ENCODE measurements at places on chromosomes 4 and X.

DNA sequence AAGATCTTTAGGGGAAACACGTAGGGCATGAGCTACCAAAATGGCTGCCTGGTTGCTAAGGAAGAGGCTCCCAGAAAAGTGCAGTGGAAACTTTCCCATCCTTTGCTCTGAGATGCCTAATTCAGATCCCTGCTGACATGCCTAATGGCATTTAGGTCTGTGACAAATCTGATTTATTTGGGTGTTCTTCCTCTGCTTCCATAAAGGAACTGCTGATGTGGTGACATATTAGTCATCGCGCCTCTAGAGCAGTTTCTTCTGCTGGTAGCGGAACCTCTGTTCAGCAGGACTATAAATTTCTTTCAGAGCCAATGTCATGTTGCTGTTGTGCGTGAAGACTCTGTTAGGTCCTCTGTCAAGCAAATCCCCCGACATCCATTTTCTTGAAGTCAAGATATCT lies 310.0 kb downstream of the PDHA2 start:
- peak; percentile 38 for DNase-seq

DNA sequence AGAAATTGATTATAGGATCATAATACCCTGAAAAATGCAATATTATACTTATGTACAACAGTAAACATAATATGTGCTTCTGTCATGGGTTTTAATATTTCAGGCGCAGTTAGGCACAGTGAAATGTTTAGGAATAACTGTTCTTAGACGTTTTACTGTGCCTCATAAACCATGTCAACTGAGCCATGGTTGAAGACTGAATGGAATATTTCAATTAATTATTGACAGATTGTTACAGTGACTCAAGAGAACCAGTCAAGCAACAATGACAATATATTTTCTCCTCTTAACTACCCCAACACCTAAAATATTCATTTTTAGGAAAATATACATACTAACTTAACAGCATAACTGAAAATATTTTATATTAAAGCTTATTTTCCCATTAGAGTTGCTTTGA lies 852.7 kb upstream of the FRG1 start:
- DNase-seq: no peak

DNA sequence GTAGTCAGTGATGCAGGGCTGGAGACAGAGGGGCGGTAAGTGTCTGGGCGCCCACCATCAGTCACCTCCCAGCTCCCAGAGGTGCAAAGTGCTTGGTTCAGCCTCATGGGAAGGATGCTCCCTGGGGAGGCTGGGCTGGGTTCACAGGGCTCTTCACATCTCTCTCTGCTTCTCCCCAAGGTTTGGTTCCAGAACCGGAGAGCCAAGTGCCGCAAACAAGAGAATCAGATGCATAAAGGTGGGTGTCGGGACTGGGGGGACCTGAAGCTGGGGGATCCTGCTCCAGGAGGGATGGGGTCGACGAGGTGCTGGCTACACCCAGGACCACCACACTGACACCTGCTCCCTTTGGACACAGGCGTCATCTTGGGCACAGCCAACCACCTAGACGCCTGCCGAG lies 10.1 kb downstream of the SHOX start:
- DNase-seq: no peak

DNA sequence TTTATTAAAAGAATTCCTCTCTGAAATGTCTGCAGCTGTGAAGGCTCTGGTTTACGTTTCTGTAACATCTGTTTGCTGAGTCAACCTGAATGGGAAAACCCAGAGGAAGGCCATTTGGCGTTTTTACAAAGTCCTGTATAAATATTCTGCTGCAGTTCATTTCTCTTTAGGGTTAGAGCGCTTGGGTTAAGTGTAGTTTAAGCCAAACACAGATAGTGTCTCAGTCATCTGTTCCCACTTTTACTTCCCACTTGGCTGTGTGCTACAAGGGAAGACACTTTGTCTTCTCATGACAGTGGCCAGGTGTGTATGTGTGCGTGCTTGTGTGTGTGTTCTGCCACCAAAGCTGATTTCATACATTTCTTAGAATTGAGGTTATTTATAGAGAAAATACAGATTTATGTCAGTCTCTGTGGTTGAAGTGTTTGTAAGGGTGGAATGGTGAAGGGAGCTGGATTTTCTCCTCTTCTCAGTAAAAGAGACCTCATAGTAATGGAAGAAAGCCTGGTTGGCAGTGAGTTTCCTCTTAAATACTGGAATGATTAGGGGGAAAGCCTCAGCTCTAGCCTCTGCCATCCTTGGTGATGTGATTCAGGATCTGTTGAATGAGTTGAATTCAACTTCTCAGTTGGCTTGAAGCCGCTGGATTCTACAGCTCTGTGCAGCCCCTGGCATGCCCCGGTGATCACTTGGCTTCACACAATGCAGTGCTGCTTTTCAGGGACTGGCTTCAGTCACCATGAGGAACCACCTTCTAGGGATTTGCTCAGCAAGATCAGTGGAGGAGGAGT lies 50.6 kb downstream of the JADE1 start:
- peak; percentile 90 for DNase-seq

DNA sequence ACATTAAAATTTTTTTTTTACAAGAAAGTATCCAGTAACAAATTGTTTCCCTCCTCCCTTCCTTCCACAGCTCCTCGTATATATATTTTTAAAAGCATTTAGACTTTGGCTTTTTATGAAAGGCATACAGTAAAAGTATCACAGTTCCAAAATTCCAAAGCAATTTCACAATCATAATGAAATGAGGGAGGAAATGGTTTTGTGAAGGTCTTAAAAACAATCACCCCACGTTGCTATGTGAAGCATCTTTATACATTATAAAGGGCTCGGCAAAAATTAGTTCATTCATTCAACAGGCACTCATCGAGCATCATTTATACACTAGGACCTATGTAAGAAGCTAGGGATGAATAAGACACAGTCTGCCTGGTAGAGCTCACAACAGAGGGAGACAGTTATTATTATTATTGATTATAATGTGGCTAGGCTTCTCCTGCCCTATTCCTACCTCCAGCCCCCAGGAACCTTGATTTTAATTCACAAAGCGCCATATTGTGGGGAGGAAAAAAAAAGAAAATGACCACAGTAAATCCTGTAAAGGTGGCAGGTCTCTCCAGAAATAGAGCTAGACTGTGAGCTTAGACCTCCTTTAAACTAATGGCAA lies 239.9 kb downstream of the MAML3 start:
- peak; percentile 50 for DNase-seq

GRCh38 chr4:169956091-169956843 lies 69.9 kb downstream of the MFAP3L start:
- DNase-seq: peak; percentile 35

DNA sequence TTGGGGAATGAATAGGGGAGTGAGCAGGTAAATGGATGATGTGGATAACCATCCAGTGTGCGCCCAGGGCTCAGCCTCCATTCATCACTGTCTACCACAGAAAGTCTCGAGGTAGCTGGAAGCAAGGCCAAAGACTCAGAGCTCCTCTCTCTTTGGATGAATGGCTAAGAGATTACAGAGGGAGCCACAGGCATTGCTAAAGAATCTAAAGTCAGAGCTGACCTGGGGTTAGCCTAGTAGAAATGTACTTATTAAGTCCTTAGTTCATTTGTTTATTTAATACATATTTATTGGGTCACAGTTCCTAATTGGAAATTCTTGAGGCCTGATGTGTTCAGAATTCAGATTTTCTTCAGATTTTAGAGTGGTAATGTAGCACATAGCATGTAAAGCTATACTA lies 88.7 kb upstream of the HPF1 start:
- DNase-seq: no peak

- DNase-seq: peak; percentile 53
These were observed 103.9 kb downstream of the MAML3 start for GRCh38 chr4:140049849-140050637.
